ENCODE measurements at places on chromosomes 5 and 9.

DNA sequence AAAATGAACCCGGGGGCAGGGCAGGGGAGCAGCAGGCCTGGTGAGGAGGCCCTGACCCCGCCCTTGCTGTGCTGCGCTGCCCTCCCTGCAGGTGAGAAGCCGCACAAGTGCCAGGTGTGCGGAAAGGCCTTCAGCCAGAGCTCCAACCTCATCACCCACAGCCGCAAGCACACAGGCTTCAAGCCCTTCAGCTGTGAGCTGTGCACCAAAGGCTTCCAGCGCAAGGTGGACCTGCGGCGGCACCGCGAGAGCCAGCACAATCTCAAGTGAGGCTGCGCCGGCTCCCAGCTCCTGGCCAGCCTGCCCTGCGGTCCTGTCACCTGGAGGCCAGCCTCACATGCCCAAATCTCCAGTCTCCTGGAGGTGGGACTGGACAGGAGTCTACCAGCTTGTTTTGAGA lies 12.3 kb downstream of the GFI1B start:
- no peak for DNase-seq

GRCh38 chr9:115209601-115210306 lies 91.8 kb upstream of the TNC start:
- DNase-seq, result no peak

DNA sequence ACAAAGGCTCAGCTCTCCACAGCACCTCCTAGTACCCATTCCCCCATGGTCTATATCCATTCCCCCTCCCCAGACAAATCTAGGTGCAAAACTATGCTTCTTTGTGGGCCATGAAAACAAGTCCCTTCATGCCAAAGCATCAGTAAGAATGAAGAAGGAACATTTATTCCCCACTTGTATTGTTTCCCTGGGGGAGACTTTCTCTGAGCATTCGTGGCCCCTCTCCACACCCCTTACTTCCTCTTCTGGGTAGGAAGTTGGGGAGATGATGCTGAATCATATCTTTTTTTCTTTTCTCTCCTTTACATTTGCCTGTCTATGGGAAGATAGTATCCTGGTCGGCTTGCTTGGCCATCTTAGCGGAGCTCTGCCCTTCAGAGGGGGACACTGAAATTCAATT lies 246.8 kb downstream of the NSG2 start:
- no peak for DNase-seq

DNA sequence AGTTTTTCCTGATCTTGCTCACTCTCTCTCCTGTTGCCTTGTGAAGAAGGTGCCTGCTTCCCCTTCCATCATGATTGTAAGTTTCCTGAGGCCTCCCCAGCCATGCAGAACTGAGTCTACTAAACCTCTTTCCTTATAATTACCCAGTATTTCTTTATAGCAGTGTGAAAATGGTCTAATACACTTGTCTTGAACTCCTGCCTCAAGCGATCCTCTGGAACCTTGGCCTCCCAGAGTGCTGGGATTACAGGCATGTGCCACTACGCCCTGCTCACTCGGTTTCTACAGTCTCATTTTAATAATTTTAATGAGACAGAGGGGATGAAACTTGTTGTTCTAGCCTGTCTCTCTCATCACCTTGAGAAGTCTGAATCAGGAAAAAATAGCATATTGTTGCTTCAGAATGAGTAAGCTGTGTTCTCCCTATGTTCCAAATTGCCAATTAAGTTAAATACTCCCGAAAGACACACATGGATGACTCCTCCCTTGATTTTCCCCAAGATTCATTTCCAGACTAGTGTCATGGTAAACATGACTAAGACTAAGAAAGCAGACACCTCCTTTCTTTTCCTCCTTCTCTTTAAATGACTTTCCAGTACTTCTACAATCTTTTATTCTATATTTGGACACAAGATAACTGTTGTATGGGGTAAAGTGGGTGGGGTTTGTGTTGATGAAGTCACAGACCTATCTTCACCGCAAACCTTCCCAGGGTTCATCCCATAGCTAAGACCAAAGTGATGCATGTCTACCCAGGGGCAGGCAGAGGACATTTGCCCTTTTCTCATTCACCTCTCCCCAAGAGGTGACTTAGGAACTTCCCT lies 7.8 kb upstream of the DNAJC18 start:
- DNase-seq, result no peak

GRCh38 chr9:34203275-34203991 lies 24.6 kb downstream of the UBAP1 start:
- DNase-seq, result no peak

Measured in NT2/D1 (cell line).